ENCODE measurements at places on chromosomes 7 and 10.

GRCh38 chr7:30252885-30253795, 31.3 kb upstream of the ZNRF2 start:
- DNase-seq: peak; percentile 18

DNA sequence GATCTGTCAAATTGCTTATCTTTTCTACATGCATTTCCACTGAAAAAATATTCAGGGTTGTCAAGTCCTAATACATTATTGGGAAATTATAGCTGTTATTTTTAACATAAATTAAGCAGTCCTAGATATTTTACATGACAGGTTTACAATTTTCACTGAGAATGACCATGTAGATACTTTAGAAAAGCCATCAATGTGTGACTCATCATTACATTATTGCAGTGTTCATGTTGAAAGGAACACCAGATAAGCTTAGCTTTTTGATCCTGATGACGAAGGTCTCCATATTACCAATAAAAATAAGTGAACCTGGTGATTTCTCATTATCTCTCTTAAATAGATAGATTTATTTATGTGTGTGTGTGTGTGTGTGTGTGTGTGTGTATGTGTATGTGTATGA, 529.5 kb upstream of the PCDH15 start:
- DNase-seq: no peak

DNA sequence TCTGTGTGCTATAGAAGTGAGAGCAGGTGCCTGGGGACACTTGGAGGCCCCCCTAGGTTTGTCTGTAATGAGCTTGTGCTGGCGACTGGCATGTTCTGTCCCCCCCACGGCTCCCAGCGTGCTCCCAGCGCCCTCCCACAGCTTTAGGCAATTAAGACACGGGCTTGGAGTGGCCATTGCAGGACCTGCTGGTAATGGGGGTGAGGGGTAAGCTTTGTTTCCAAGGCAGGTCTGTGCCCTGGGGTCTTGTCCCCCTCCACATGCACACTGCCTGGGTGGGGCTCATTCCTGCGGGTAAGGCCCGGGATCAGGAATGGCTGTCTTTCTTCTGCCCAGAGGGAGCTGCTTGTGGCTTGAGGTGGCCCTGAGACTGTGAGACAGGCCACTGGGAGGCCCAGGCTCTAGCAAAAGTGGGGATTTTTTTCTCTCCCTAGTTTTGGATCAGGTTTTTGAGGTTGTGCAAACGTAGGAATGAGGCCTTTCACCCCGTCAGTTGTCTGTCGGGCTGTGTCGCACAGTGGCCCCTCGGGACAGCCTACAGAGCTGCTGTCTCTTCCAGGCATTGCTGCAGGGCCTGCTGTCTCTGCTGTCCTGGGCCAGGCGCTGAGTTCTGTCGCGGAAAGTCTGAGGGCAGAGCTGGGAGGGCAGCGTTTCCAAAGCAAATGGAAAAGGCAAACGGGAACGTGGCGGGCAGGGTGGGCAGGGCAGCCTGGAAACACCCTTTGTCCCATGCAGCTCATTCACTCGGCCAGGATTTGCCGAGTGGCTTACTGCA, 107.4 kb downstream of the LHPP start:
- DNase-seq: no peak

DNA sequence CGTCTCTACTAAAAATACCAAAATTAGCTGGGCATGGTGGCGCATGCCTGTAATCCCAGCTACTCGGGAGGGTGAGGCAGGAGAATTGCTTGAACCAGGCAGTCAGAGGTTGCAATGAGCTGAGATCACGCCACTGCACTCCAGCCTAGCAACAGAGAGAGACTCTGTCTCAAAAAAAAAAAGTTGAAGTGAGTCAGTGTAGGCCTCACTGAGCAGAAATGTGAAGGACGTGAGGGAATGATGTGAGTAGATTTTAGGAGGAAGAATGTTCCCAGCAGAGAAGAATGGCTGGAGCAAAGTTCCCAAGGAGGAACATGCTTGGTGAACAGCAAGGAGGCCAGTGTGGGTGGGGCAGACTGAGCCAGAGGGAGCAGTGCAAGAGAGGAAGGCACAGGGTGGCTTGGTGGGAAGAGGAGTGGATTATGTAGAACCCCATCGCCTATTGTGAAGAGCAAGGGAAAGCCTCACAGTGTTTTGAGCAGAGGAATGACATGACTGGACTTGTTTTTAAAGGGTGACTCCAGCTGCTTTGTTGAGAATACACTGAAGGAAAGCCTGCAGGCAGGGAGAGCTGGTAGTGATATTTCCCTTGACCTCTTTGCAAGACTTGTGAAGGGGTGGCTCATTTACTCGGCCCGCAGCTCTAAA, 708.7 kb downstream of the SUGCT start:
- DNase-seq: peak; percentile 84

DNA sequence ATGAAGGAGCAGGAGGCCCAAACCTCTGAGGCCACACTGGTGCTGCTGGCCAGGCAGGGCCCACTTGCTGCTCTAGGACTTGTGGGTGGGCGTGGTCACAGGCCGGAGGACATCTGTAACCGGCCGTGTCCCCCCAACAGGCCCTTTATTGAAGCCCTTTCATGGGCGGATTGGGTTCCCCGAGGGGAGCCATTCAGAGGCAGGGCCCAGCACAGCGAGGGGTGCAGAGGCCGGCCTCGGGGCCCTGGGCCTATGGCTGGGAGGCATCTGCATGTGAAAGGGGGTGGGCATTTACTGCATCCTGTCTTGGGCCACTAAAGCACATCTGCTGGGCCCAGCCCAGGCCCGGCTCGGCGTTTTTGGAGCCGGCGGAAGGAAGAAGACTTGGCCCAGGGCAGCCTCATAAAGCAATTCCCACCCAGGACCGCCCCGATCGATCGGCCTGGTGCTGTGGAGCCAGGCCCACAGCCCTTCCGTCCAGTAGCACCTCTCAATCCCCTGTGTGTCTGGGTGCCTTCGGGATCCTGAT, 8.4 kb downstream of the LHPP start:
- no peak for DNase-seq

- DNase-seq: peak; percentile 70
These were observed 59.4 kb upstream of the UCN3 start for GRCh38 chr10:5305374-5305773.
